ENCODE measurements at places on chromosomes 3 and 15.

GRCh38 chr15:68303560-68304436, 26.3 kb downstream of the FEM1B start:
- DNase-seq: no peak

DNA sequence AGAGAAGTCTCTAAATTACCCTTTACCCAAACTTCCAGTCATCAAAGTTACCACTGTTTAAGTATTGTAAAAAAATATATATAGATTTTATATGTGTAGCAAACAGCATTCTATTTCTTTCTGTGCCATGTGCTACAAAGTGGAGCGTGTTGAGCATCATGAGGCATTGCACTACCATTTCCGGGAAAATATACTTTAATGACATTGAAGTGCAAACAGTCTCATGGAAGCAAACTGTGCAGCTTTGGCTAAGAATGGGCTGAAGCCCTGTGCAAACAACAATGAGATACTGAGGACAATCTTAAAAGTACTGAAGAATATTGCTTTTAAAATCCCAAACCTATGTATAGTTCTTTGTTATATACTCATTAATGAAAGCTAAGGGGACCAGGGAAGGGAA, 6.5 kb upstream of the RPL22L1 start:
- no peak for DNase-seq

DNA sequence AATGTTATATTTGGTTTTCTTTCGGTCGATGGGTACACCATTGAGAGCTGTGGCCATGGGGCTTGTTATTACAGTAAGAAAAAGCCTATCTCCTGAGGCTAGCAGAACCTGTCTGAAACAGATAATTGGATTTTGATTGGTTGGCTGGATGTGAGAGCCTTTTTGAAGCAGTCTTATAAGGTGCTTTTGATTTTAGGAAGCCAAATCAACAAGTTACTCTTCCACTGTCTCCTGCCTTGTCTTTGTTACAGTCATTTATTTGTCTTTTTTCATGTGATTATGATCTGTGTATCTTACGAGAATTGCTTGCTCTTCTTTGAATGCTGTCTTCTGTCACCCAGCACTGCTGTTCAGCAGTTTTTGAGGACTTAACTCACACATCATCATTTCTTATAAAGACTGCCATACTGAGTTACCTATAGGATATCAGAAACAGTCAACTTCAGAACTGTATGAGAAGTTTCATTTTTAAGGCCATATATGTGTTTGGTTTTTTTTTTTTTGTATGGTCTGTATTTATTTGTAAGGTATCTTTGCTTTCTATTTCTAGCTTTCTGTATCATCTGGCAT, 51.1 kb downstream of the MEF2A start:
- DNase-seq: no peak

DNA sequence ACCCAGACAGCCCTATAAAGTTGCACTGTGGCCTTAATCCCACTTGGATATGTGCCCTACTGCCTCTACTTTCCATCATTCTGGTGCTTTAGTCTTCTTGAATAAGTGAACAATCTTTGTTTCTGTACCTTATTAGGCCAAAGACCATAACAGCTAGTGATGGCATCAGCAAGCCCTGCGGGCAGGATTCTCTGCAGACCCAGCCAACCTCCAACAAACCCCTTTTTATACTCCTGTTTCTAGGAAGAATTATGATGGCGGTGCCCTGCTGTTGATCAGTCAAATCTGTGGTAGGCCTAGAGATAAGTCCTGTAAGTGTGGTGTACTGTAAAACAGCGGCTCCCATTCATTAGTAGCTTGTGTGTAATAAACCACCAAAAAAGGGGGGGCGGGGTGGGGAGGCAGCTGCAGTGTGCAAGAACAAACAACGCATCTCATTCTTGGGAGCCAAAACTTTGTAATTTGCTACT, 40.5 kb downstream of the SOX2 start:
- no peak for DNase-seq

DNA sequence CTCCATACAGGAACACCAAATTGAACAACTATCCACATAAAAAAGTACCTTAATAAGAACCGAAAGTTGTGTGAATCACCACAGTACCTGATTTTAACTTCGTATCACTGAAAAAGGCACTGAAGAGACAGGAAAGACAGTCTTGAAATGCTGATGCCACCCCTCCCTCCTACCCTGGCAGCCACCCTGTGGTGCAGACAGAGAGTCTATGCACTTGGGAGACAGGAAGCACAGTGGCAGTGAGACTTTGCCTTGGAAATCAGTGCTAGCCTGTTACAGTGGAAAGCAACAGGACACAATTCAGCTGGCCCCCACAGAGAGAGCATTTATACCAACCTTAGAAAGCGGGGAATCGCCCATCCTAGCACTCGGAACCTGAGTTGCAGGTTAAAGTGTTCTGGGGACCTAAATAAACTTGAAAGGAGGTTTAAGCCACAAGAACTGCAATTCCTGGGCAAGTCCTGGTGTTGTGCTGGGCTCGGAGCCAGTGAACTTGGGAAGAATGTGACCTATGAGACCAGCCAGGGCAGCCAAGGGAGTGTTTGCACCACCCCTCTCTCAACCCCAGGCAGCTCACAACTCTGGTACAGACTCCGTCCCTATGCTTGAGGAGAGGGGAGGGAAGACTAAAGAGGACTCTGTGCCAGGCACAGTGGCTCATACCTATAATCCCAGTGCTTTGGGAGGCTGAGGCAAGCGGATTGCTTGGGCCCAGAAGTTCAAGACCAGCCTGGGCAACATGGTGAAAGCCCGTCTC, 240.1 kb downstream of the ISL2 start:
- DNase-seq: no peak

- DNase-seq: no peak
Measured at GRCh38 chr3:144864646-144865045, 893.0 kb downstream of the DIPK2A start.

- no peak for DNase-seq
Measured at GRCh38 chr3:98038876-98039275, 3.8 kb upstream of the GABRR3 start.

DNA sequence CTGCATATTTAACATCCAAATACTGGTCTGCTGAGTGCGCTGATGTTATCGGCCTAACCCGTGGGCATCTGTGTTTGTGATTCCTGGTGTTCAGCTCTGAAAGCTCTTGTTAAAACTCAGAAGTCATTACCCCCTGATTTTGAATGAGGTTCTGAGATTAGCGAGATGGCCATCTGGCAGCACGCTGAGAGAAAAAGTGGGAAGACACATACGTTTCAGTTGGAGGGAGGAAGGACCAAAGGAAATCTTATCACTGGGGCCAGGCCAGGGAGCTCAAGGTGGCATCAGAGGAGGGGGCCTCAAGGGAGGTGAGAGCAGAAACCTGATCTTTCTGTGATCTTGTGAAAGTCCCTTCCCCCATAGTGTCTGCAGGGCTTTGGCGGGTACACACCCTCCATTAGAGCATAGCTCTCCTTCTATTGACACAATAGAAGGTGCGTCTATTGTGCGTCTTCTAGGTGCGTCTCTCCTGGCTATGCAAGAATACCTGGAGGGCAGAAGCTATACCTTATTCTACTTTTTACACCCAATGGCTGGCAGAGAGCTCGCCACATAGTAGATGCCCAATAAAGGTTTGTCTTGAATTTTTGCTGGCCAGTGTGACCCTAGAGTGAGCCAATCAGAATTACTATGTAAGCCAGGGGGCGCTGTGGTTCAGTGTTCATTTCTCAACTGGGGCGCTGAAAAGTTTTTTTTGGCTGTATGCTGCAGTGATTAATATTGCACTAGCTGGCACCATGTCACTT, 182.4 kb downstream of the SHQ1 start:
- peak; percentile 76 for DNase-seq

GRCh38 chr3:148582126-148582525, 115.6 kb upstream of the AGTR1 start:
- no peak for DNase-seq

- no peak for DNase-seq
Measured at GRCh38 chr15:67755936-67756335, 69.4 kb upstream of the SKOR1 start.

- no peak for DNase-seq
Measured at GRCh38 chr3:12878141-12878574, 36.8 kb upstream of the RPL32 start.

- no peak for DNase-seq
Measured at GRCh38 chr3:152258448-152259393, 10.0 kb upstream of the MBNL1 start.

GRCh38 chr15:68787609-68788263, 33.0 kb downstream of the ANP32A start:
- no peak for DNase-seq

DNA sequence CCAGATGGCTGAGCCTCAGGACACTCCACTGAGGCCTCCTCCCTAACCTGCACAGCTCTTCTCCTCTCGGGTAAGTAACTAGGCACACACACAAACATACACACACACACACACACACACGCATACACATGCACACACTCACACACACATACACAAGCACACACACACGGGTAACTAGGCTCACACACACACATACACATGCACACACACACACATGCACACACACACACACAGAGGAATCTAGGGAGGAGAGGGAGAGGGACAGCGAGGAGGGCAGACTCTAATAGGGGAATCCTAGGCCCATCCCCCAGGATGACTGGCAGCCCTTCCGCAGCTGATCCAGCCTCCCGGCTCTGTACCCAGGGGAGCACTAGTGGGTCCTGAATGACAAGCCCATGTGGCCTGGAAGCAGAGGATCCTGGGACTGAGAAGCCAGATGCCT, 177.4 kb upstream of the LINGO1 start:
- DNase-seq: no peak

DNA sequence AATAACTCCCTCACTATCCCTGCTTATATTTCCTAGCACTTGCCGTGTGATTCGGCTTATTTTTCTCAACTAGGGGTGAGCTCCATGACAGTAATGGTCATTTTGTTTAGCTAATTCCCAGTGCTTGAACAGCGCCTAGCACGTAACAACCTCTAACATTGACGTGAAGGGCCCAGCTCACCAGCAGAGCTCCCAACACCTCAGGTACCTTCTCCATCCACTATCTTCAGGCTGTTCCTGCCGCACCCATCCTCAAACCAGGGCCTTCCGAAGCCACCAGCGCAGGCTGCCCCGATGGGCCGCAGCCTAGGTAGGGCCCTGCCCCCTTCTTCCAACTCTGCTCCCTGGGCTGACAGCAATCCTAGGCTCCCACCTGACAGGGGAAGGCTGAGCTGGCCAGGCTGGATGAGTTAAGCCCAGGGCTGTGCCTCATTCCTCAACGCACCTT, 751 bp upstream of the RPS17 start:
- no peak for DNase-seq

GRCh38 chr3:177594096-177594495, 396.8 kb upstream of the TBL1XR1 start:
- DNase-seq: no peak

DNA sequence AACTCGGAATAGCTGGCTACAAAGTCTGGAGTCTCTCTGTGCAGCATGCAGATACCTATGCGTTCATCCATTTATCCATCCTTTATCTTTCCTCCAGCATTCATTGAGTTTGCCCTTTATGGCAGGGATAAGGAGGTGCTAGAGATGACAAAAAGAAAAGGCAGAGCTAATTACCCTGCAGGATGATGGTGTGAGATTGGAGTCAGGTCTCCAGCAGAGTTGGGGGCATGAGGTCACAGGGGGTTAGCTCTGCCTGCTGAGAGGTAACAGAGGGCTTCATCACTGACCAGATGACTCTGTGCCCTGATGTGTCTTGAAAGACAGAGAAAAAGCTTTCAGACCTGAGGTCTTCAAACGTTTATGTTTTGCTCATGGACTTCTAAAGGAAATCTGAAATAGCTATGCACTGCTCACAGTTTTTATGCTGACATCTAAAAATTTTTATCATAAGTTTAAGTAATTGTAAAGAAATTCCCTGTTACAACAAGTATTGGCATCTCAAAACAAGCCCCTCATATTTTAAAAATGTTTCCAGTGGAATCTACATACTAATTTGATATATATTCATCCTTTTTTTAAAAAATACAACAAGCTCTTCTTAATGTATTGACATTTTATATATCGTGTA, 132.3 kb upstream of the ANKRD28 start:
- no peak for DNase-seq

GRCh38 chr3:43770426-43771103, 79.8 kb downstream of the ABHD5 start:
- no peak for DNase-seq

GRCh38 chr3:49412632-49413337, 562 bp downstream of the TCTA start:
- no peak for DNase-seq

- DNase-seq: no peak
Measured at GRCh38 chr3:131031660-131032059, 5.0 kb downstream of the NEK11 start.

DNA sequence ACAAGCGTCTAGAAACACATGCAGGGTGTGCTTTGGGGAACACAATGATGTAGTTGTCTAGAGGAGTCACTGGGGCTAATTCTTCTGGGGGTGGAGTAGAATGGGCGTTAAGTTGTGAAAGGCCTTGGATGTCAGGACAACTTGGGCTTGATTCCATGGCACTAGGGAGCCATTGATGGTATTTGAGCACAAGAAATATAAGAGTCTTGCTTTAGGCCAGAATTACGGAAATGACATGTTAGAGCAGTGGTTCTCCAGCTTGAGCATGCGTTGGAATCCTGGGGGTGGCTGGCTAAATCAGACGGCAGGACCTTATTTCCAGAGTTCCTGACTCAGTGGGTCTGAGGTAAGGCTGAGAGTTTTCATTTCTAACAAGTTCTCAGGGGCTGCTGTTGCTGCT, 29.2 kb upstream of the SMAD6 start:
- no peak for DNase-seq

GRCh38 chr3:177742273-177742672, 545.0 kb upstream of the TBL1XR1 start:
- DNase-seq: no peak

GRCh38 chr15:63331456-63331855, 50.2 kb downstream of the CA12 start:
- peak; percentile 51 for DNase-seq

GRCh38 chr3:174869448-174869847, 10.3 kb downstream of the NAALADL2 start:
- DNase-seq: no peak

DNA sequence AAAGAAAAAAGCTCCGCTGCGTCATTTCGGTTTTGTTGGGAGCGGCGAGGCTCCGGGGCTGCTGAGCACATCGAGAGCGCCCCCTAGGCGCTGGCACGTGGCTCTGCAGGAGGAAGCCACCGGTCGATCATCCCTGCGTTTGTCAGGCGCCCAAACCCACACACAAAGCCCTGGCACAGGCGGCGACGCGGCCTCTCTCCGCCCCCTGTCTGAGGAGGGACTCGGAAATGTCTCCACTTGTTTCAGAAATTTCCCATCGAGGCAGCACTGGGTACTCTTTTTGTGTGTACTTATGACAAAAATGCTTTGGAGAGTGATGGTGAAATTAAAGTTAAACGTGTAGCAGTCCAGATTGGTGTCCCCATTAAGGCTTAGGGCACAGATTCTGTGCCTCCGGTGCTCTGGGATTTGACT, 407.3 kb upstream of the ONECUT1 start:
- peak; percentile 9 for DNase-seq
